ENCODE measurements at places on chromosomes 11 and 22.
A peak's percentile ranks its signal among the peaks of the same experiment; 100 is the strongest.

GRCh38 chr11:20397281-20397680, 9.8 kb downstream of the PRMT3 start:
- DNase-seq, result no peak

- no peak for DNase-seq
Observed at GRCh38 chr11:130891326-130891725, 25.0 kb downstream of the SNX19 start.

GRCh38 chr11:132817387-132817786, 714.9 kb downstream of the OPCML start:
- DNase-seq, result no peak

- no peak for DNase-seq
Observed at GRCh38 chr11:47143322-47143721, 33.4 kb downstream of the ARFGAP2 start.

- DNase-seq, result no peak
Observed at GRCh38 chr11:12625438-12626071, 48.7 kb upstream of the TEAD1 start.

DNA sequence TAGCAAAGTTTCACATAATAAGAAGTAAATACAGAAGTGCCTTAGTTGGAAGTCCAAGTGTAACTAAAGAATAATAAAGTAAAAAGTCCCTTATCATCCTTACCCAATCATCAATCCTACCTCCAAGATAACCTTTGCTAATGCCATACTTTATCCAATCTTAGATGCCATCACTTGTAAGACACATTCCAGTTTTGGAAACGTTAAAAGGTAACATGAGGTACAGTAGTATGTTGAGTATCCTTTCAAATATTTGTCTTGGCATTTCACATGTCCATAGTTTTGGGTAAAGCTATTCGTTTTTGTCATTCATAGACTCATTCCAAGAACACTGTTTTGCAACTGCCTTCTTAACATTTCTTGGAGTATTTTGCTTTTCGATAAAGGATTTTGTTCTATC, 115.2 kb upstream of the TEAD1 start:
- DNase-seq, result no peak

GRCh38 chr11:113204280-113204679, 110.1 kb upstream of the TTC12 start:
- no peak for DNase-seq

GRCh38 chr22:23058481-23059283, 11.6 kb upstream of the GNAZ start:
- DNase-seq, result no peak

- no peak for DNase-seq
Observed at GRCh38 chr11:119573858-119574257, 150.9 kb upstream of the THY1 start.

DNA sequence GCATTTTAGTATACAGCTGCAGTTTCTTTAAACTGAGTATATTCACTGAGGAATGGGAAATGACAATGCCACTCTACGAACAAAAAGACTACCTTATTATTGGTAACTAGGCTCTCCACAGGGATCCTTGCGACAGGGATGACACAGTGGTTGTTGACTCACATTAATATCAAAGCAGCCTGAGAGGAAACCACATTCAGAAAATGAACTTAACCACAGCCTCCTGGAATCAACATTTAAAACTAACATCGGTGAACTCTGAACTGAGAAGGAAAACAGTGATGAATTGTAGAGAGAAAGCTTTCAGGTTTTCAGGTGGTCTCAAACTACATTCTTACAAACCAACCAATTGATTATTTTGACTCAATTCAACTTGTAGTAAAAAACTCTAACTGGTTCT, 90.3 kb upstream of the MTMR2 start:
- DNase-seq, result no peak

GRCh38 chr11:57438345-57439285, 11.7 kb upstream of the SLC43A3 start:
- no peak for DNase-seq

DNA sequence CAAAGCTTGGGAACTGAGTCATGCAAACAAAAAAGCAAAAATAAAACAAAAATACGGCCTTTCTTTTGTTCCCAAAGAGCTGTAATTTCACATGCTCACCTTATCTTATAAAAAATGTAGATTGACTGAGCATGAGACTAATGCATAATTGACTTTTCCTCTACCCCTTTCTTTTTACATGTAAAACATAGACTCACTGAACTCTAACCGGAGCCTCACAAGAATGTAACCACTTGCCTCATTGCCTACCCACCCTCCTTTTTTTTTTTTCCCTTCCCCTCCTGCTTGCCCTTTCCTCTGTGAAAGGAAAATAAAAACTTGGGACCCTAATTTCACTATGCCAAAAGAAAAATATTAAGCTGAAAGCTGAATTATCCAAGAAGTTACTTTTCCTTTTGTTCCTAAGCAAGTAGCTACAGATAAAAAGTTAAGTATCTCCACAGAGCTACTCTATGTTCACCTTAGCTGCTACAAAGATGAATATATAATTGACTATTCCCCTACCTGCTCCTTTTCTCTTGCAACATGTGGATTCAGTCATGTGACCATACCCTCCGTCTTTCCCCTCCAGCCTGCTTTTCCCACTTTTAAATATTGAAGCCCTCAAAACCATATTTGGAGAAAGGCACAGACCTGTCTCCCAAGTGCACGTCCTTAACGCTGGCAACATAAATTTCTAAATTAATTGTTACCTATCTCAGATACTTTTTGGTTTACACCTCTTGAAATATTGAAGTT, 39.6 kb upstream of the WEE1 start:
- DNase-seq, result no peak

DNA sequence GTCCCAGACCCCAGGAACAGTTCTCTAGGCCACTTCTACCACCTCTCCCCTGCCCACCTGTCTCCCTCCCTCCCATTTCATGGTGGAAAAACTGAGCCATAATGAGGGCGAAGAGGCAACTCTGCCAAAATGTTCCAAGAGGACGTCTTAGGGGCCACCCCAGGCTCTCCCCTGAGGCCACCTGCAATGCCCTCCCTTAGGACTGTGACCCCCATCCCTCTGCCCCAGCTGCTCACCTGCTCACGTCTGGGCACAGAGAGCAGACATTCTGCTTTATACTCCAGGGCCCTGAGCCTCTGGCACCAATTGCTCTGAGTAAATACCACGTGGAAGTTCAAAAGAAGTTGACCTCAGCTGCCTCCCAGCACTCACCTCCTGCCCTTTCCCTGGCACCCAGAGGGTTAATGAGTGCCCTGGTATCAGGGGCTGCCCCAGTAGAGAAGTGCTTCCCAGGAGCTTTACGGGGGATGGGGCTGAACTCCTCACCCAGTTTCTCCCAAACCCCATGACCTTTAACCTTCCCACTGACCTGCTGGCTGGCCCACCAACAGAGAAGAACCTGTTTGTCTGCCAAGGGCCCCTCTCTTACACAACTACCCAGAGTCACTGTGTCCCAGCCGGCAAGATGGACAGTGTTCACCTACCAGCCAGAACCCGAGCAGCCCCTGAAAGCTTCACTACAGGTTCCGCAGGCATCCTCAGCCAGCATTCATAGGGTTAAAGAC, 627 bp upstream of the APOA5 start:
- no peak for DNase-seq

- DNase-seq, result no peak
Observed at GRCh38 chr11:76071090-76071489, 135.2 kb downstream of the WNT11 start.

- DNase-seq, result peak; percentile 28
Observed at GRCh38 chr22:27885977-27886842, 32.8 kb downstream of the PITPNB start.

GRCh38 chr11:58637371-58637770, 14.9 kb downstream of the CNTF start:
- DNase-seq, result no peak

DNA sequence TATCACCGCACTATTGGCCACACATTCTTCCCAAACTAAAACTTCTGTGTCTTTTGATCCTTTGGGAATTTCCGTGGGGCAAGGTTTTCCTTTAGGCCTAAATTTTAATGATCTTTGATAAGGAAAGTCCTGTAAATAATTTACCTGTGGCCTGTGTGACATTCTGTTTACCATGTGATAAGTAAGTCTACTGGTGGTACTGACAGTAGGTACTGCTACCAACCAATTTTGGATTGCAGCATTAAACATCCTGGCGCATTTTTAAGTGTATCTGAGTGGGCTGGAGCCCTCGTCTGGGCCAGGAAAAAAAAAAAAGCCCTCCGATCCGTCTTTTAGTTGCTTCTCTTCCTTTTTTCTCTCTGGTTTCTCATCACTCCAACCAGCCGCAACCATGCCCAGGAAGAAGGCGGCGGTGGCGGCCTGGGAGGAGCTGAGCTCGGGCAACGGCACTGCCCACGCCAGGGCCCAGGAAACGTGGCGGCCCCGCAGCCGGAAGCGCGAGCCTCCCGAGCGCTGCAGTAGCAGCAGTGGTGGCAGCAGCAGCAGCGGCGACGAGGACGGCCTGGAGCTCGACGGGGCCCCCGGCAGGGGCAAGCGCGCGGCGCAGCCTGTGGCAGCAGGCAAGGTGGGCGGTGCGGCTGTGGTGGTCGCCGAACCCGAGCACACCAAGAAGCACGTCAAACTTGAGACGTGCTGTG, 33.6 kb downstream of the ASRGL1 start:
- peak; percentile 40 for DNase-seq

- DNase-seq, result no peak
Observed at GRCh38 chr22:24027991-24028390, 16.9 kb downstream of the CABIN1 start.
